ENCODE measurements at places on chromosomes 6 and 20.

DNA sequence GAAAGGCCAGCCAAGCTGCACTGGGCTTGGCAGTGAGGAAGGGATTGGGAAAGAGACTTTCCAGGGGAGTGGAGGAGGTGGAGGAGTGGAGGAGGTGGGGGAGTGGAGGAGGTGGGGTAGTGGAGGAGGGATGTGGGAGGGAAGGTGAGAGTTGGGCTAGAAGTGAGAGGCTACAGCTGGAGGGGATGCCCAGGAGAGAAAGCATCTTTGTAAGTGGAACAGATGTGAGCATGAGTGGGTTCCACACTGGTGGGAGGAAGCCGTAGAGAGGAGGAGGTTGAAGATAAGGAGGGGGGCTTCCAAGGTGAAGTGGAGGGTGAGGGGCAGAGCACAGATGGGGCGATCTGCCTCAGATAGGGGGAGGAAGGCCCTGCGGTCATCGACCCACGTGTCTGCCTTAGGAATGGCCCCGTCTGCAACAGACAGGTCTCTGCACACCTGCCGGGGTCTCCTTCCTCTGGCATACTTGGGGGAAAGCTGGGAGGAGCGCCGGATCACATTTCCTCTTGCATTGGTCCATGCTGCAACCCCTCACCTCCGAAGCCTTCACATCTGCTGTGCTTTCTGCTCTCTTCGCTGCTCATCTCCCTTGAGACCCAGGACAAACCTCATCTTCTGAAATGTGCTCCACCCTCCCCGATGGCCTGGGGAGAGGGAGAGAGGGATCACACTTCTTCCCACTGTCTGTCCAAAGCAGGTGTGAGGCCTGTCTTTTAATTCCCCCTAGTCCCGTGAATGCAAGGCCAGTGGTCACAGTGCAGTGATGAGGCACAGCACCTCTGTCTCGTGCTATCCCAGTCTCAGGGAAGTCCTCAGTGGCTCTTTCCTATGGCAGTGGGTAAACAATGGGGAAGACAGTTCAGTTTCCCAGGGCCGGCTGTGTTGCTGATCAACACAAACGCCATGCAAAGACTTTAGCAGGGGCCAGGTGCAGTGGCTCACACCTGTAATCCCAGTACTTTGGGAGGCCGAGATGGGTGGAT lies 48.6 kb upstream of the SNX9 start:
- DNase-seq = no peak

- no peak for DNase-seq
Observed at GRCh38 chr6:124887872-124888580, 74.2 kb upstream of the RNF217 start.

DNA sequence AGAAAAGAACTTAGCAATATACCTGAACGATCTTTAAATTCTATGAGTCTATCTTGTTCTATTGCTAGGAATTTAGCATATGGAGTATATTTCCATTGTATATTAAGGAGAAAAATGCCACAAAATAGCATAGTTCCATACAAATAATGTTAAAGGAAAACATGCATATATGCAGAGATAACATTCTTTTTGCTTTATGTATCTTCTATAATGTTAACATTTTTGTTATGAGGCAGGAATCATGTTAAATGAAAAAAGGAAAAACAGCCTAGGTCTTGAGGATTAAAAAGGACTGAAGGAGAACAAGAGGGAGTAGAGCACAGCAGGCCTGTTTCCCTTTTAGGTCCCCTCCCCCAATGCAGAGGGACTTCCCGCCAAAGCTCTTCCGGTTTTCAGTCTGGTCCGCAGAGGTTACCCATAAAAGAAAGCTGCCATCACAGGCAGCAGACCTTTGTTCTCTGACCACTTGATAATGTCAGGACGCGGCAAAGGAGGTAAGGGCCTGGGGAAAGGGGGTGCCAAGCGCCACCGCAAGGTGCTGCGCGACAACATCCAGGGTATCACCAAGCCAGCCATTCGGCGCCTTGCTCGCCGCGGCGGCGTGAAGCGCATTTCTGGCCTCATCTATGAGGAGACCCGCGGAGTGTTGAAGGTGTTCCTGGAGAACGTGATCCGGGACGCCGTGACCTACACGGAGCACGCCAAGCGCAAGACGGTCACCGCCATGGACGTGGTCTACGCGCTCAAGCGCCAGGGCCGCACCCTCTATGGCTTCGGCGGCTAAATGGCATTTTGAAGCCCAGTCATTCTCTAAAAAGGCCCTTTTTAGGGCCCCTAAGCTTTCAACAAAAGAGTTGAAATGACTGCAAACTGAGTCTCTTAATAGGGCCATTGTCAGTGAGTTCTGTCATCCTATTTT lies 108.4 kb upstream of the PRSS16 start:
- DNase-seq = no peak

DNA sequence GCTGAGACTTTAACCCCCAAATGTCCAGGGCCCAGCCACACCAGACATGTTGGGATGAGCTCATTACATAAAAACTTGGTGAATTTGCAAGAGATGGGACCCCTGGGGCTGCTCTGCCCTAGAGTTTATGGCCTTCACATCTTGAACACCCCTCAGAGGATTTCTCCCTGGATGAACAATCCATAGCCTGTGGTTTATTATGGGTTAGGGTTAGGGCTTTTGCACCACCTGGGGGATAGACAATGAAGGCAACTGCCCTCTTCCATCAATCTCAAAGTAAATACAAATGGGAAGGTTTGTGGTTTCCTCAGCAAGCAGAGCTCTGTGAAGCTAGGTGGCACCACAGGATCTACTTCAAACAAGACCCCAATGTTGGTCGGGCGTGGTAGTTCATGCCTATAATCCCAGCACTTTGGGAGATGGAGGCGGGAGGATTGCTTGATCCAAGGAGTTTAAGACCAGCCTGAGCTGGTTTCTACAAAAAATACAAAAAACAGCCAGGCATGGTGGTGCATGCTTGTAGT lies 17.4 kb downstream of the SPINT3 start:
- DNase-seq = no peak

- no peak for DNase-seq
Observed at GRCh38 chr20:21033817-21034216, 72.3 kb downstream of the LINC00237 start.

- no peak for DNase-seq
Observed at GRCh38 chr20:9293145-9293544, 221.2 kb upstream of the LAMP5 start.

- no peak for DNase-seq
Observed at GRCh38 chr6:27065183-27065582, 182.3 kb upstream of the PRSS16 start.

DNA sequence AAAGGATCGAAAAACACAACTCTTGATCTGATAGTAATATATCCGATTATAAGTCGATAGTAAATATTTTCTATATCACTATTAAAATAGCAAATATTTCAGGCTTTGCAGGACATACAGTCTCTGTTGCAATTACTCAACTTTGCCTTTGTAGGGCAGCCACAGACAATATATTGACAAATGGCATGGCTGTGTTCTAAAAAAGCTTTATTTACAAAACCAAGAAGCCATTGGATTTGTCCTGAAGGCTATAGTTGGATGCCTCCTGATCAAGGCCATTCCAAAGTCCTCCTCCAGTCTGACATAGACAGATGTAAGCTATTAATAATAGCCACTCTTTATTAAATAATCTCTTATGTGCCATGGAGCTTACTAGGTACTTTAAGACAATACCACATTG lies 5.9 kb downstream of the OCSTAMP start:
- DNase-seq = no peak

GRCh38 chr6:12621754-12622153 lies 94.8 kb upstream of the PHACTR1 start:
- no peak for DNase-seq

DNA sequence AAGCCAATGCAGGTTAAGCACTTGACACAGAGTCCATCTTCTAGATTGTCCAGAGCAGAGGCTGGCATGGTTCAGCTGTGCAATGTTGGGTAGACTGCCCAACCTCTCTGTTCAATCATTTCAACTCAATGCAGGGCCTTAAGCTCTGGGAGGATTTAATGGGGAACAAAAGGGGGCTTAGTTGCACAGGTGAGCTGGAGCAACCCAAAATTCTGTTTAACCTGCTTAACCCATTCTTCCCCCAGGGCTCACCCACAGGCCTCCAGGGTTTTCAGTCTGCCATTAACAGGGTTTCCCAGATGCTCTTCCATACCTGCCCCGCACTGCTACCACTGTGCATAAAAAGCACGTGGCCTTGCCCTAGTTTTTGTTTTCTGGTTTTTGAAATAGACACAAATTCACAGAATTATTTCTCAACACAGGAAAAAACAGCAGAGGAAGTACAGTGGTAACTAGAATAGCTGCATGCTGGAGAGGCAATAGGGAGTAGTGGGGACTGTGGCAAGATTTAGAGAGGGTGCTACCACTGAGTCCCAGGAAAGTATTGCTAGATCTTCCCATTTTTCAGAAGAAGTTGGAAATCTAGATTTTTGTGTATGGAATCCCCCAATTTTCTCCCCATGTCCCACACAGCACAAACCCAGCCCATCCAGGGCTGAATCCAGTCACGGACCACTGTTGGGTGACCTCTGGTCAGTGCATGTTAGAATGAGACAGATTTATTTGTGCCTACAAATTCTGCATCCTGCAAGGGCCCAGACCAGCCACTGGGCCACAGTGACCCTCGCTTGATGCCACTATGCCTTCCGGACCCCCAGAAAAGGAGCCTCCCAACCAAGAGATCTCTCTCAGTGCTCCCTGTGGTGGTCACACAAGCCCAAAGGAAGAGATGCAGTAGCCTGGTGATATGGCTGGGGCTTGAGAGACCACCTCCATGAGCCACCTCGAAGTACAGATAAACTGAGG lies 4.6 kb downstream of the PTGIS start:
- DNase-seq = no peak

GRCh38 chr6:166470863-166471410 lies 88.2 kb upstream of the MPC1 start:
- no peak for DNase-seq

DNA sequence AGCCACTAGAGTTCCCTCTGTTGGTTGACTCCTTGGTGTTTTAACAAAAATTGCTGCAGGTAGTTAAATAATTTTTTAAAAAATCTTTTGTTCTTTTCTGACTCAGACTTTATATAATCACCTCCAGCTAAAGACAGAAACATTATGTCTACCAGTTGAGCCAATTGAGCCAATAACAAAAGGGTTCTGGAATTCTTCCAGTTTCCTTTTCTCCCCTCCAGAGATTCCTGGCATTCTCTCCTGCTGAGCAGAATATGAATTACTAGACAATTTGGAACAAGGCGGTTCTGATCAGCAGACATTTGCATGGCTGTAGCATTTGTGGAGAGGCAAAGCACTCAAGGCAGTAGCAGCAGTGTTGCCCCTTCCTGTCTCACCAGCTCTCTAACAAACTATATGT lies 144.0 kb upstream of the SLC35B3 start:
- DNase-seq = no peak

DNA sequence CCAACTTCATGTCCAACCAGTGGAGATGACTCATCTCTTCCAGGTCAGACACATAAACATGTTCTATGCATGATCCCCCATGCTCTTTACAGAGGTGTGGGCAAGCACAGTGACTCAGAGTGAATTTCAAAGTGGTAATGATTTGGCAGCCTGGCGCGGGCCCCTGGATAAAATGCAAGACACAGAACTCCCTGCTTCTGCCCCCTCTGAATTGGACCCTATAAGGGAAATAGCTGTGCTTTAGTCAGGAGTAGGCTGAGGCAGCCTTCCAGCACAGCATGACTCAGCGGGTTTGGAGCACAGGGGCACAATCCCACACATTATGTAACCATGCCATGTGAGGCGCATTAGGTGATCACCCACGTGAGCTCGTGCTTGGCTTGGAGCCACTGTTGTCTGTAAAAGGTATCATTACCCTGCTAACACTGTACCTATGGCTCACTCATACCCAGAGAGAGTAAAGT lies 127.4 kb downstream of the C6orf118 start:
- DNase-seq = no peak

DNA sequence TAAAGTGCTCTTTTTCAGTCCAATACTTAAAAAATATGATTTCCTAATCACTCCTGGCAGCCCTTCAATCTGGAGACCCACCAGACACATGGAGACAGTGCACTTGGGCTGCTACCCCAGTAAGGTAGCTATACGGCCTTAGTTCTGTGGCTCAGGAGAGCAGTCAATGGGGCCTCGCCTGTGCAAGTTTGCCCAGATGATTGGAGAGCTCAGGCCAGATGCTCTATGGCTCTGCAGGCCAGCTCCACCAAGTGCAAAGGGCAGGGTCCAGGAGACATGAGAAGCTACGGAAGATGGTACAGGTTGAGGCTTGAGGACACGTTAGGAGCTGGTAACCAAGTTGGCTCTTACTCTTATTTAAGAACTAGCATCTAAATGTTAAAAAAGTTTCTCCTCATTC lies 30.7 kb downstream of the STK38 start:
- DNase-seq = no peak

GRCh38 chr20:24720957-24721356 lies 228.1 kb upstream of the CST7 start:
- no peak for DNase-seq

DNA sequence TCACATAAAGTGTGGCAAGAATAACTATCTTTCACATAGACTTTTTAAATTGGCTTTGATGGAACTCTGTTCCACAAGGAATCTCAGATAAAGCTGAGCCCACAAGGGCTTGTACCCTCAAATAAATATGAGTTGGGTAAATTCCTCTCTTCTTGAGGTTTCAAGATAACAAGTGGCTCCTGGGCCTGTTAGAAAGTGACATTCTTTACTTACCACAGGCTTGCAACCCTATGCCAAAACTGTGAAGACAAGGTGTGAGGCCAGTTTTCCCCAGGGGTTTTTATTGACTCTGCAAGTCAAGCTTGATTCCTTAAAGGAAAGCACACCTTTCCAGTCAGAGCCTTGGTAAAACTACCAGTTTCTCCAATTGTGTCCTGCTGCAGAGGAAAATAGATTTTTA lies 664.8 kb upstream of the GJE1 start:
- no peak for DNase-seq

DNA sequence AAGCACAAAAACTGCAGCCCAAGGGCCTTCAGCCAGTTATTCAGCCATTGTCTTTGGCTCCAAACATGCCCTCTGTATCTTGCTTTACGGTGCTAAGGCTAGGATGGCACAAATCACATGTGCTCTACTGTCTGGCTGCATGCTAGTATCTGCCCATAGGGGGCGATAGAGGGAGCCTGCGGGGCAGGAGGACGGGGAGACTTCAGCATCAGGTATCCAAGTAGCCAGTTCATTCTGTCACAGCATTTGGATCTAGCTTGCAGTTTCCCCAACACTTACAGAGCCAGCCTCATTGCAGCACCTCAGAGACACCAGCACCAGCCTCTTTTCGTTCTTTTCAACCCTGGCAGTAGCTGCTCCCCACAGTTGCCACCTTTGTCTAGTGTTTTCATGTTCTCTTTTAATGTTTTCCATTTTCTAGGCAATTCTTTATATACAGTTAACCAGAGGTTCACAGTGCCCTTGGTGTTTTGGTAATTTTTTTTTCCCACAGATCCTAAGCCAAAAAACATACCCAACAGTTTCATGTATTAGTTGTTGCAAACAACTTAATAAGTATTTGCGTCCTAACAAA lies 705.9 kb downstream of the PTPRT start:
- no peak for DNase-seq

GRCh38 chr20:51104960-51105920 lies 82.3 kb upstream of the KCNG1 start:
- DNase-seq = no peak

DNA sequence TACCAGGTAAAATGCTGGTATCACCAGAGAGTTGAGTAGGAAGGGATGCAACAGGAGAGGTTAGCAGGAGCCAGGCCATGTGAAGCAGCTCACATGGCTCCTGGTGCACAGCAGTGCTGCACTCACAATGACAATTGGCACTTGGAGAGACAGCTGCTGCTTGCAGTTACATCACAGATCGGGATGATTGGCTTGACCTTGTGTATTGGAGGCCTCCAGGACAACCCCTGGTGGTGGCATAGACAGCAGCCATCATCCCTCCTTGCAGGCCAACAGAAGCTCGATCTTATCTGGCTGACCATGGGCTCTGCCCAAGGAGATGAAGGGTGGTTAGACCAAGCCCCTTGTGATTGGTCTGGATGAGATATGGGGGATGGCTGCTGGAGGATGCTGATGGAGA lies 73.0 kb downstream of the EYA2 start:
- DNase-seq = no peak
